Left ventricle myocardium superior (tissue), 1 donor: ENCODE measurements at places on chromosomes 2 and 18. TPM values are rescaled to one million over a fixed set of nuclear protein-coding genes. Genes with fewer than 3 reads are reported as not detected.

The SLC5A7 gene
- total RNA-seq = 0.07 TPM

The HAAO gene
- total RNA-seq = 1.9 TPM

The CBLN2 gene
- not detected for total RNA-seq

The SPP2 gene
- total RNA-seq = not detected

- no peak for DNase-seq
These were observed 91.0 kb upstream of the CCBE1 start for GRCh38 chr18:59787998-59788790.

DNA sequence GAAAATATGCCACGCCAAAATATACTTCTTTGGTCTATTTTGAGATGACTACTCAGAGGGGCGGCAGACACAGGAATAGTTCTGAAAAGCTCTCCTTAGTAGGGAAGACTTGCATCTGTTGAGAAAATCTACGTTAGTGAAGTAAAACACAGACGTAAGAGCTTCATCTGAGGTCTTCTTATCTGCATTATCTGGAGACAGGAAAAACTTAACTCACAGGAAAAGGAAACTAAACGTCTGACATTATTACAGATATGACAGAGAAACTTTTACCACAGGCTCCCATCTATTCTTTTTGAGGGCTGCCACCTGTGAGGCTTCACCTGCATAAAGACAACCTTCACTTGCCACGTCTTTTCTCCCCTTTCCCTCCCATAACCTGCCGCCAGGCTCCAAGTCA lies 1295.7 kb downstream of the LRP1B start:
- DNase-seq = no peak

- no peak for DNase-seq
These were observed 52.9 kb downstream of the CRACDL start for GRCh38 chr2:98882971-98883779.

- DNase-seq = no peak
These were observed 170.4 kb upstream of the SESTD1 start for GRCh38 chr2:179435000-179435399.

- DNase-seq = no peak
These were observed 2183.6 kb upstream of the CELF4 start for GRCh38 chr18:39749154-39749553.

- DNase-seq = no peak
These were observed 13.8 kb upstream of the ZBTB7C start for GRCh38 chr18:48422947-48423378.

DNA sequence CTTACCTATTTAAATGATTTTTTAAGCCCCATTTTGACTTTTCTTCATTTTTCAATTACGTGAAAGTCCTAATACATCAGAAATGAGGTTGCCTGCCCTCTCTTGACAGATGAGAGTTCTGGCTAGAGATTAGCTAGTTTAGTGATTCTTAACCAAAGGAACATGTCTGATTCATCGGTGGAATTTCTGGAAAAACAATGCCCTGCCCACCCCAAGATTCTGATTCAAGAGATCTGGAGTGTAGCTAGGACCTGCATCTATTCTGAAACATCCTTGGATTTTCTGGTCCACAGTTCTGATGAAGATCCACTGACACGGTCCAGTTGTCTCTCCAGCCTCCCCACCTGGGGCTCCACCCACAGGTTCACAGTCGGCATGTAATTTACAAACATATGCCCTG lies 111.2 kb downstream of the KLF7 start:
- no peak for DNase-seq

DNA sequence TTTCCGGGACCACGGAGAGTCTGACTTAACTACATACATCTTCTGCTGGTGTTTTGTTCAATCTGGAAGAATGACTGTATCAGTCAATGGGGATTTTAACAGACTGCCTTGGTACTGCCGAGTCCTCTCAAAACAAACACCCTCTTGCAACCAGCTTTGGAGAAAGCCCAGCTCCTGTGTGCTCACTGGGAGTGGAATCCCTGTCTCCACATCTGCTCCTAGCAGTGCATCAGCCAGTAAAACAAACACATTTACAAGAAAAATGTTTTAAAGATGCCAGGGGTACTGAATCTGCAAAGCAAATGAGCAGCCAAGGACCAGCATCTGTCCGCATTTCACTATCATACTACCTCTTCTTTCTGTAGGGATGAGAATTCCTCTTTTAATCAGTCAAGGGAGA lies 23.1 kb downstream of the ICOS start:
- DNase-seq = no peak

- DNase-seq = no peak
These were observed 42.1 kb downstream of the ZAP70 start for GRCh38 chr2:97755491-97755890.

DNA sequence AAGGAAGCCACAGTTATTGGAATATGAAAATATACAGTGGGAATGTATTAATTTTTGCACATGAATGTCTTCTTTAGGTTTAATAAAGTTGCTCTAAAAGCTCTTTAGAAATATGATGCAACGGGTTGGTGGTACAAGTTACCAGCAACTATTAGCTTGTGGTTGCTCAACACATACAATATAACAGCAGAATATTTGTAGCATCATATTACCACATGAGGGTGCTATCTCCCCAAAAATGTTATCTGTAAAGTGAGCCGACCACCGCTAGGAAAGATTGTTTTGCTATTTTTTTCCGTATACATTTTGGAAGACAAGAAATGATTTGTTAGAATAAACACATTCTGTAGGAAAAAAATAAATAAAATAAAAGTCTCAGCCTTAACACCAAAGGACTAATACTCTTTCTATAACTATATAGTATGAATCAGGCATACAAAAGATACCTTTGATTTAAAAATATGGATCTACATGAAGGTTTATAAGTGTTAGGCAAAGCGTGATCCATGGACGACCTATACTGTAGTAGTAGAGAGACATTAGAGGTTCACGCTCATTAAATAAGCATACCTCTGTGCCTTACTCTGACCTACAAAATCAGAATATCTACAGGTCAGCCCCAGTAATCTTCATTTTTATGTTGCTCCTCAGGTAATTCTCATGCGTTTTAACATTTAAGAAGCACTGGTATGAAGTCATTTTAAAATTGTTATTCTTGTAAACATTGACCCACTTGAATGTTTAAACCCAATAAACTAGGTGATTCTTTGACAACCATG lies 1110.6 kb upstream of the ACVR2A start:
- DNase-seq = no peak

DNA sequence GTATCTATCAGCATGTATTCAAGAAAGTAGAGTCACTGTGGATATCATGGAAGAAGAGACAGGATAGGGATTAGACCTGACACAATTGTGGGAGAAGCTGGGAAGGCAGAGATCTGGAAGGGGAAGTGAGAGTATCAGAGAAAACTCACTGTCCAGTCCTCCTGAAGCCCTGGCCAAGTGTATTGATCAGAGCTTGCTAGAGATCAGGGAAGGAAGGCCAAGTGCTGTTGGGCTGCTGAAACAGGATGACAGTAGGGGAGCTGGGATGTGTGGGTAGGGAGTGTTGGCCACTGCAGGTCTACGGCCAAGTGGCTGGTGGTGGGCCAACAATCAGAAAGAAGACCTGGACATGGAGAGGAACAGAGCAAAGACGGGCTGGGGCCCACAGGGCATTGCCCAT lies 26.3 kb upstream of the TTR start:
- DNase-seq = no peak
